ENCODE measurements at places on chromosomes 16 and 17. TPM values are rescaled to one million over a fixed set of nuclear protein-coding genes. Genes with fewer than 3 reads are reported as not detected.

DNA sequence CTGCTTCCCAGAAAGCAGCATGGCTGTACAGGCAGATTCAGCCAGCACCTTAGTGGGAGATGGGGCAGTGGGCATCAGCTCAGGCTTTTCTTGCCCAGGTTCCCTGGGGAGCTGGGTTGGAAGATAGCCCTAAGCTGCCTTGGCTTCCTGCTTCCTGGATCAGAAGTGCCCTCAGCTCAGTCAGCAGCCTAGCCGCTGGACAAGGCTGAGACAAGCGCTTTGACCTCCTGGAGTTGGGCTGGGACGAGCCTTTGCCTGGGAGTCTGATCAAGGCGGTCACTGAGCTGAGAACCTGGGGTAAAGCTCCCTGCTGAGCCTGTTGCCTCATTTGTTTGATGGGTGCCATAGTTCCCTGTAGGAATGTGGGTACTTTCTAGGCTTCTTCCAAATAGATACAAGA, 190.0 kb downstream of the RAB11FIP4 start:
- no peak for DNase-seq

GRCh38 chr17:67994817-67995569, 1.3 kb downstream of the C17orf58 start:
- DNase-seq: no peak

DNA sequence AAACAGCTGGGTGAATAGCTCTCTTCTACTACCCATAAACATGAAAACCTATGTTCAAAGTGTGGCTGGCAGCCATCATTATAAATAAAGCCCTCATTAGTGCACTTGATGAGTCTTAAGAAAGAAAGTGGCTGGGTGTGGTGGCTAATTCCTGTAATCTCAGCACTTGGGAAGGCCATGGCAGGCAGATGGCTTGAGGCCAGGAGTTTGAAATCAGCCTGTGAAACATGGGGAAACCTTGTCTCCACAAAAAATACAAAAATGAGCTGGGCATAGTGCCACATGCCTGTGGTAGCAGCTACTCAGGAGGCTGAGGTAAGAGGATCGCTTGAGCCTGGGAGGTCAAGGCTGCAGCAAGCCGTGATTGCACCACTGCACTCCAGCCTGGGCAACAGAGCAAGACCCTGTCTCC, 28.3 kb upstream of the APPBP2 start:
- no peak for DNase-seq

DNA sequence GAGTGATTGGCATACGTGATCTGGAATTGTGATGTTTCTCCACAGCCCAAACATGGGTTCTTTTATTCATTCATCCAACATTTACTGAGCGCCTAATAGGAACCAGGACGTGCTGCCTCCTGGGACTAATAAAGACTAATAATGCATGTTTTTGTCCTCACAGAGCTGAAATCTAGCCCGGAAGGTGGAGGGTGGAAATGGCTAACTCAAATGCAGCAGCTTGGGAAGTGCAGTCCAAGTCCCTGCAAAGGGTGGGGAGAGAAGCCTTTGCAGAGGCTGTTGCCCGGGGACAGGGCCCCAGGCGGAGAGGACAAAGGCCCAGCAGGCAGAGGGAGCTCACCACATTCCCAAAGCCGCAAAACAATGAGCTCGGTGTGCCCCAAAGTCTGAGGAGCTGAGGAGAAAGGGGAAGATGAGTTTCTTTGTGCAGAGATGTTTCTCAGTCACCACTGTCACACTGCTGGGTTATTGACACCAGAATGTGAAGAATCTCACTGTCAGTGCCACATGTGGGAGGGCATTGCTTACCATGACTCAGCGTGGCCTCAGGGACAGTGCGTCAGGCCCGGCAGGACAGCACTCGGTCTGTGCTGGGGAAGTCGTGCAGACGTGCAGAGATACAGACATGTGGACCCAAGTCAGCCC, 118.2 kb upstream of the CHMP6 start:
- DNase-seq: no peak

KRT16 gene
- total RNA-seq: 872 TPM

PLCG2 gene
- total RNA-seq: 14.2 TPM
